Thoracic aorta (tissue), 2 donors: ENCODE measurements at places on chromosomes 4 and X.

- no peak for DNase-seq
These were observed 195.9 kb downstream of the TSPAN5 start for GRCh38 chr4:98462487-98462886.

GRCh38 chrX:135463937-135464336 is 42.2 kb downstream of the SMIM10L2A start:
- no peak for DNase-seq

- no peak for DNase-seq
These were observed 459.8 kb upstream of the DIPK2B start for GRCh38 chrX:45660477-45660876.

DNA sequence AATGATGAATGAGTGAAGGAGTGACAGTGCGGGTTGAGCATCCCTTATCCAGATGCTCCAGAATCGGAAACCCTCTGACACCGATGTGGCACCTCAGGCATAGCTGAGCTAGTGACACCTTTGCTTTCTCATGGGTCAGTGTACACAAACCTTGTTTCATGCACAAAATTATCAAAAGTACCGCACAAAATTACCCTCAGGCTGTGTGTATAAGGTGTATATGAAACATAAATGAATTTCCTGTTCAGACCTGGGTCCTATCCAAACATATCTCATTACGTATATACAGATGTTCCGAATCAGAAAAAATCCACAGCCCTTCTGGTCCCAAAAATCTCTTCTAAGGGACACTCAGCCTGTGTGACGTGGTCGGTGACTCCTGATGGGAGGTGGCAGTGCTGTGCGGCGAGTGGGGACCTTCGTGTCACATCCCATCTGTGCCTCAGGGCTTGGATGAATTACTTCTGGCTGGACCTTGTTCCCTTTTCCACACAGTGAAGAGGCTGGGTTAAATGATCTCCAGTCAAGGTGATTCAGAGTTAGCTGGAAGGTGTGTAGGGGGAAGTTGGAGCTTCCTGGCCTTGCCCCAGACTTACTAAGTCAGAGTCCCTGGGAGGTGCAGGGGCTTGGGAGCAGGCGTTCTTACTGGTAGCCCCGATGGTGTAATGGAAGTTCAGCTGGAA is 18.8 kb downstream of the RGS12 start:
- DNase-seq = no peak
